ENCODE measurements at places on chromosomes 7 and 10.

- no peak for DNase-seq
Observed at GRCh38 chr10:59965899-59966650, 59.7 kb upstream of the CCDC6 start.

DNA sequence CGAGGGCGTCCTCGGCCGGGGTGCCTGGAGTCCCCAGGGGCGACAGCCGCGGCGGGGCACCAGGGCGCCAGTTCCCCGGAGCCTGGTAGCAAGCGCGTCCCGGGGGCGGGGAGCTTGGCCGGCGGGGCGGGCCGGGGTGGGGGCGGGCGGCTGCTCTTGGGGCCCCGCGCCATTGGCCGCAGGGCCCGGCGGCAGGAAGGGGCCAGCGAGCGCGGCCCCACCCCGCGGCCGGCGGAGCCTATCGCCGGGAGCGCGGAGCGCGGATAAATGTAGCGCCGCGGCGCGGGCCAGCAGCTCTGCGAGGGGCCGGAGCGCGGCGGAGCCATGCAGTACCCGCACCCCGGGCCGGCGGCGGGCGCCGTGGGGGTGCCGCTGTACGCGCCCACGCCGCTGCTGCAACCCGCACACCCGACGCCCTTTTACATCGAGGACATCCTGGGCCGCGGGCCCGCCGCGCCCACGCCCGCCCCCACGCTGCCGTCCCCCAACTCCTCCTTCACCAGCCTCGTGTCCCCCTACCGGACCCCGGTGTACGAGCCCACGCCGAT, at the start of gene HHEX:
Gene HHEX, plus strand, starts transcription at position 293 of the 548 bp plus-strand sequence. Its CDS starts 32 bp downstream, at position 325.
- DNase-seq = no peak

- peak; percentile 51 for DNase-seq
Observed at GRCh38 chr7:93178213-93178612, 30.0 kb upstream of the SAMD9L start.

- DNase-seq = peak; percentile 57
Observed at GRCh38 chr7:91228327-91228726, 35.9 kb upstream of the FZD1 start.

DNA sequence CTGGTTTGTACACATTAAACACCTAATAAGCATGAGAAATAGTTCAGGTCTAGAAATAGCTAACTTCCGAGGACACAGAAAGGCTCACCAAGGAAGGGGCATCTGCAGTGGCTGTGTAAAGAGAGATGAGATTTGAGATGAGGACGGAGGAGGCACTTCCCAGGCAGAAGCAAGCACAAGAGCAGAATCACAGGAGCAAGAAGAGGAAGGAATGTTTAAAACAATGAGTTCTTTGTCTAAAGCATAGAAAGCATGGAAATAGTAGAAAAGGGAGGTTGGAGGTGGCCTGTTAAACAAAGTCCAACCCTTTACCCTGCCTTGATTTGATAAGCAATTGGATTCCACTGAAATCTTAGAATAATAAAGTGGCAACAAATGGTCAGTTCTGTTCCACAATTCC, 11.6 kb upstream of the PON3 start:
- no peak for DNase-seq

DNA sequence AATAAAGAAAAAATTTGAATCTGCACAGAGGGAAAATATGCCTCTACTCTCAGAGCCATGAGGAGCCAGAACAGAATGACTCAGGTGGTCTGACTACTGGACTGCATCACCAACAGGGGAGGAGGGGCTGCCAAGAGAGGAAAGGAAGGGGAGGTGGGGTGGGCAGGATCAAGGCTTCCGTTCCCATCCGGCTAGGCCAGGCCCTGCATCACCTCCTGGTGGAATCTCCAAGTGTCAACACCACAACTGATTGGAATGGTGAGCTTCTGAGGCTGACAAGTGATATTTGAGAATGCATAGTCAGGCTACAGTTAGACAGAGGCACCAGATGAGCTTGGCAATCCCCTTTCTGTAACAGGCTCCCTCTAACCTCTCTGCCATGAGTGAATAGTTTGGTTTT, 10.4 kb upstream of the GPR26 start:
- peak; percentile 3 for DNase-seq

DNA sequence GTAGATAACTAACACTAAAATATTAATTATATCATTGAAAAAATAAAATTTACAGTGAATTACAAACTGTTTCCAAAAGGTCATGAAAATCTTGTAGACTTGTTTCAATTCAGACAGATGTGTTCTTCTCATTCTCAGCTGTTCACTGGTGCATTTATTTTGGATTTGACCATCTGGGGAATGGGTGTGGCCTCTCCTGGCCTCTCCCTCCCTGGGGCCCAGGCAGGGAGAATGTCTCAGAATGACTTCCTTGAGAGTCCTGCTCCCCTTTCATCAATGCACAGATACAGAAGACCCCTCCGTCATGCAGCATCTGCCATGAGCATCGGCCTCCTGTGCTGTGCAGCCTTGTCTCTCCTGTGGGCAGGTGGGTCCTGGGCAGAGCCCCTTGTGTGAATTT, 192.8 kb upstream of the PRSS58 start:
- no peak for DNase-seq

DNA sequence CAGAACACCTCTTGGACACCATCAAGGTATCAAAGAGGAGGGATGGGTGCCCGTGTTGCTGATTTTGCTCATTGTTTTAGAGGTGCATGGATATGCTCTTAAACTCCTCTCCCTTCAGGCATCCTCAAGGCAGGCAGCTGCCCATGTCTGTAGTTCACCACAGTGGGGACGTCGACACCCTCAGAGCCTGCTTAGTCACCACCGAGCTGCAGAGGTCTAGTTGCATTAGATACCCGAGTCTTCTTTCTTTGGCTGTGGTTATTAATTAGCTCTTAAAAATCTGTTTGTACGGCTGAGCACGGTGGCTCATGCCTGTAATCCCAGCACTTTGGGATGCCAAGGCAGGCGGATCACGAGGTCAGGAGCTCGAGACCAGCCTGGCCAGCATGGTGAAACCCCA, 24.7 kb upstream of the TSPAN13 start:
- peak; percentile 78 for DNase-seq

DNA sequence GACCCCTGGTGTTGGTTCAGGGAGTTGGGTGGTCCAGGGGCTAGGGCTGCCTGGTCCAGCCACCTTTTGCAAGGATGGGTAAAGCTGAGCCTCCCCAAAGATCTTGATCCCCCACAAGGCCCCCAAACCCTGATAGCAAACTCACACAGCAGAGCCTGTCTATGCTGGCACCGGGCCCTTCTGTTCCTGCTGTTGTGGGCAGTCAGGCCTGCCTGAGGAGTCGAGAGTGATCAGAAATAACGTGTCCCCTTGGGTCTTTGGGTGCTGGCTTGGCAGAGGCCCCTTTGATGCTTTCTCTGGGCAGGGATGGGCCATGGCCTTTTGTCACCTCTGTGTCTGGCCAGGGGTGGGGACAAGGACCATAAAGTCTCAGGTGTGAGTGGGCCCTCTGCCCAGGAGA, 715 bp upstream of the MUC12 start:
- DNase-seq = no peak

GRCh38 chr10:103451091-103451813, 918 bp downstream of the CALHM2 start:
- peak; percentile 91 for DNase-seq

DNA sequence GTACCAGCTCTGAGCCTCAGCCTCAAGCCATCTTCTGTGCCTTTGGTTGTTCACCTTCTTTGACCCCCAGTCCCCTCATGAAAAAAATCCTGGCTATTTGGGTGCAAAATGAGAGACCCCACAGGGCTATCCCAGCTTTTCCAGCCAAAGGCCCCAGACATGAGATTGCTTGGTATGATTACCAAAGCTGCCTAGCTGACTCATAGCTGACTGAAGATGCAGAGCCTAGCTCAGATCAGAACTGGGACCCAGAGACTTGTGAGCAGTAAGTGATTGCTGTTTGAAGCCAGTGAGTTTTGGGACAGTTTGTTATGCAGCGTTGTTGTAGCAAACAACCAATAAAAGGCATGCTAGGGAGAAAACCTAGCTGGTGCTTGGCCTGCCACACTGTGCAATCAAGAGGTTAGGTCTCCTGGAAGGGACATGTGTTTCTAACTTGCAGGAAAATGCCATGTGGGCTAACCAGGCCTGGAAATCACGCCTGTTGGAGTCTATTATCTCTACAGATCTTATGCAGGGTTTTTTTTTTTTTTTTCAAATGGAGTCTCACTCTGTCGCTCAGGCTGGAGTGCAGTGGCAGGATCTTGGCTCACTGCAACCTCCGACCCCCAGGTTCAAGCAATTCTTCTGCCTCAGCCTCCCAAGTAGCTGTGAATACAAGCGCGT, 48.0 kb upstream of the DAGLB start:
- DNase-seq = peak; percentile 21

All from M059J (cell line).